GF-D8 (cell line): ENCODE measurements at places on chromosomes 2 and 18.

- no peak for DNase-seq
These were observed 11.8 kb upstream of the KCMF1 start for GRCh38 chr2:84959095-84959565.

DNA sequence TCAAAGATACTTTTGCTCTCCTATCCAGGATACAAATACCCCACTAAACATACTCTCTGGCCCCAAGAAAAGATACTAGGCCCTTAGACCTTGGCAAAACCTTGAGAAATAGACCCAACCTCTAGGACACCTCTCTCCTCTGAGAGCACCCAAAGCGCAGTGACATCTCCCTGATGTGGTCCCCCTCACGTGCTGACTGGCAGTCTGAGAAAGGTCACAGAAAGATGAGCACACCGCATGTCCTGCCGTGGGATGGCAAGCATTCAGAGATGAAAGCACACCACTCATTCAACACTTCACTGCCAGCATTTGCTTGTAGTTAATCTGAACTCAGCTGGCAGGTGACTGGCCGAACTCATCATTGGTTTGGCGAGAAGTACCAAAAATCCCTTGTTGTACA is 6.1 kb upstream of the TBC1D8 start:
- DNase-seq: no peak

GRCh38 chr18:54052259-54052658 is 172.2 kb downstream of the MBD2 start:
- no peak for DNase-seq

GRCh38 chr18:22214731-22215528 is 45.5 kb downstream of the GATA6 start:
- DNase-seq: no peak

- DNase-seq: no peak
These were observed 23.1 kb downstream of the EVA1A start for GRCh38 chr2:75537658-75538057.

- no peak for DNase-seq
These were observed 140.2 kb upstream of the ETAA1 start for GRCh38 chr2:67256892-67257291.

DNA sequence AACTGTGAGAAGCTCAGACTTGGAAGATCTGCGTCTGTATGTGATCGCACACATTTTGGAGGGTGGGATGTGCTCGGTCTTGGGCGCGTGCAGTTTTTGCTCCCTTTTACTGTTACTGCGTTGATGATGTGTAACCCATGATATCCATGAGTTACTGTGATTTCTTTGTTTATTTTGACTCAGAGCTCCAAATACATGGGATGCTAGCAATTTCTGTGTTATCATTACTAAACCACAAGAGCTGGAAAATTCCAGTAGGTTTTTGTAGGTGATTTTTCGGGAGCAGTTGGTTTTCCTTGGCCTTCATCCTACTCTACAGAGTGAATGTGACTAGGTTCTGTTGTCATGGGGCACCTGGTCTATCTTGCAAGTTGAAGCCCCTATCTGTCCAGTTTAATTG is 124.2 kb downstream of the AGAP1 start:
- no peak for DNase-seq

- no peak for DNase-seq
These were observed 279.6 kb upstream of the CYP26B1 start for GRCh38 chr2:72427022-72427861.
